ENCODE measurements at places on chromosomes 3 and 15. TPM values are rescaled to one million over a fixed set of nuclear protein-coding genes. Genes with fewer than 3 reads are reported as not detected.

HIGD2B gene
- not detected for polyA plus RNA-seq

GP9 gene
- 0.21 TPM for polyA plus RNA-seq

- peak; percentile 48 for DNase-seq
Measured at GRCh38 chr3:195094191-195094921, 176.6 kb downstream of the XXYLT1 start.

COPS2 gene
- polyA plus RNA-seq = 99.1 TPM

DNA sequence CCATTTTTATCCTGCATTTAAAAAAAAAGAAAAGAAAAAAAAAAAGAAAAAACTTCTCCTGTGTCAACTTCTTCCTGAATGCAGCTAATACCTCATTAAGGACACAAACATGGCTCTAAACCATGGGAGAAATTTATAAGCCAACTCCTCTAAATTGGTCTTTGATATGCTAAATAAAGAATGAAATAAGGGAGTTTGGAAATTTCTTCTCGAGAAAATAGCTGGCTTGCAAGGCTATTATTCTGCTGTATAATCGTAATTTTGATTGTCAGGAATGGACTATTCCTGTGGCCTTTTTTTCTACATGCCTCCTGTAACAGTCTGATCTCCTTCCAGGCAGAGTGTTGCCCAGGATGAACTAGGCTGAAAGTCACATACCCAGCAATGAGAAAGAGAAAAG is 20.6 kb downstream of the CTXND1 start:
- DNase-seq = no peak

- peak; percentile 71 for DNase-seq
Measured at GRCh38 chr15:39461536-39462130, 119.2 kb upstream of the THBS1 start.

DNA sequence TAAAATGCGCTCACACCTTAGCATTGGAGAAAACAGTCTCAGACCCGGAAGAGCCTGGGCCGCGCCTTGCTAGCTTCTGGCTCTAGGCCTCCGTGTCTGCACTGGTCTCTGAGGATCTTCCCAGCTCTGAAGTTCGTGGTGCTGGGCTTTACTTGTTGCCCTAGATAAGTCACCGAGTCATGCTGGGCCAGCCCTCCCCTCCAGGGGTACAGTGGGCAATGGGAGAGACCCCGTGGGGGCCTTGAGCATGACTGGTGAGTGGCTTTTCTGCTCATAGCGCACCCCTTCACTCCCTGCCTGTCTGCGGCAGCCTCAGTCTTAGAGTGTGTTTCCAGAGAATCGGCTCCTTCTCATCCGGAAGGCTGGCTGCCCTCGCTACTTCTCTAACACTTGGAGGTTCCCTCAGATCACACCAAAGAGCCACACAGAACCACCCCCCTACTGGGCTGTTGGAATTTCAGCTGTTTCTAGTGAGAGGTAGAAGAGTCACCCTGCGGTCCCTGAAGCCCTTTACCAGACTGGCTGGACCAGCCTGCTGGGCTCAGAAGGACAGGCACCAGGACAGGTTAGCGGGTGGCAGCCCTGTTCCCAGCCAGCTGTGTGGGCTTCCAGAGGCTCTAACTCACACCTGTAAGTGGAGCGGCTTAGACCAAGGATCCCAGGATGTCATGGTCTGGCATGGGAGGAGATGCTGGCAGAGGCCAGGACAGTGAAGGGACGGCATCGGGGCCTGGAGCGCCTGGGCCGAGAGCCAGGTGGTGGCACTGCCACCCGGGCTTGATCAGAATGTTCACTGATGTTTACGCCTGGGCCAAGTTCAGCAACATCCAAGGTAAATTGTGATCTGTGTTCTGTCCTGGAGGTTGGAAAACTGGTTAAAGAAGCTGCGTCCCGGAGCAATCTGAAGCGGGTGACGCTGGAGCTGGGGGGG is 17.9 kb downstream of the ALDH1A3 start:
- no peak for DNase-seq

DNA sequence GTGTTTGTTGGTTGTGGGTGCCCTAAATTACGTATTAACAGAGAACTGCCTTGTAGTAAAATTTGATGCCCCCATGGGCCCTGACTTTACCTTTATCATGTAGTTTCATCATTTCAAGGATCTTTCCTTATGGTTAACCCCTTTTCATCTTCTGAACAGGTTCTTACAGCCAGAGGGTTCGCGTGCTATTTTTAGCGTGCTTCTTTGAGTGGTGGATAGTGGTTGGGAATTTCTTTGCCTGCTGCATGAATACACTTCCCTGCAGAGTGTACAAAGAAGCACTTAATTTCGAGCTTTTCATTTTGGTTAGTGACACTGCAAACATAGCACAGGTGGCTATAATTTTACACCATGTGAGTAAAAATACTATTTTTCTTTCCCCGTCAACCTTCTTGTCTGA is 231.8 kb downstream of the ROBO2 start:
- no peak for DNase-seq

All from psoas muscle (tissue), 8 donors.